ENCODE measurements at places on chromosomes 7 and 10.

GRCh38 chr10:126437635-126438406 is 49.5 kb upstream of the ADAM12 start:
- DNase-seq = no peak

GRCh38 chr7:34675749-34676374 is 17.8 kb downstream of the NPSR1 start:
- DNase-seq = peak; percentile 2

DNA sequence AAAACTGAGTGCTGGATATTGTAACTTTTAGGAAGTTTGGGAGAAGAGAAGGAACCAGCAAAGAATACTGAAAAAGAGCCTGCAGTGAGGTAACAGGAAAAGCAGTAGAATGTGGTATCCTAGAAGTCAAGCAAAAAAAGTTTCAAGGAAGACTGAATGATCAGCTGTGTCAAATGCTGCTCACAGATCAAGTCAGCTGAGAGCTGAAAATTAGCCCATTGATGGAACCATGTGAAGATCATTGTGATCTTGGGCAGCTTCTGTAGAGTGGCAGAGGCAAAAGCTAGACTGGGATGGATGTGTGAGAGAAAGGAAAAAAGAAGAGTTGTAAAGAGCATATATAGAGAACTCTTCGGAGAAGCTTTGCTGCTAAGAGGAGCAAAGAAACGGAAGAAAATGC is 315.4 kb upstream of the BMPER start:
- DNase-seq = no peak

DNA sequence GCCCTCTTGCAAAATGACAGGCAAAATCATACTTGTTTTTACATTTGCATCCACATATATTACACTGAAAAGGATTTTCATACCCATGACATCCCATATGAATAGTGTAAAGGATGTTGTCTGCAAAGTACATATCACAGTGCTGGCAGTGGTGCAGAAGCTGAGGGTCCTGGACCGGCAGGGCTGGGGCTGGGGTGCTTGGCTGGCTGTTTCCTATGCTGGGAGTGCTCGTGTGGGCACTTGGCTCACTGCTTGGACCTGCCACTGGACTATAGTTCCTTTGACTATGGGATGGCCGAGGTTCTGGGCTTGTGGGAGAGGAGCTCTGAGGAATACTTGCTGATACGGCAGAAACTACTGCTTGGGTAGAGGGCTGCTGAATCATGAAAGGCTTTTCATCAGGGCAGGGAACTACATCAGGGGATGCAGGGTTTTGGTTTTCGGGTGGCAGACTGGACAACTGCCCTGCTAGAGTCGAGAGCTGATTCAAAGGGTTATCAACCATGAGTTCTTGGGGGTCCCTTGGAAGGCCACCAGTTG is 13.7 kb downstream of the PSTK start:
- DNase-seq = no peak

DNA sequence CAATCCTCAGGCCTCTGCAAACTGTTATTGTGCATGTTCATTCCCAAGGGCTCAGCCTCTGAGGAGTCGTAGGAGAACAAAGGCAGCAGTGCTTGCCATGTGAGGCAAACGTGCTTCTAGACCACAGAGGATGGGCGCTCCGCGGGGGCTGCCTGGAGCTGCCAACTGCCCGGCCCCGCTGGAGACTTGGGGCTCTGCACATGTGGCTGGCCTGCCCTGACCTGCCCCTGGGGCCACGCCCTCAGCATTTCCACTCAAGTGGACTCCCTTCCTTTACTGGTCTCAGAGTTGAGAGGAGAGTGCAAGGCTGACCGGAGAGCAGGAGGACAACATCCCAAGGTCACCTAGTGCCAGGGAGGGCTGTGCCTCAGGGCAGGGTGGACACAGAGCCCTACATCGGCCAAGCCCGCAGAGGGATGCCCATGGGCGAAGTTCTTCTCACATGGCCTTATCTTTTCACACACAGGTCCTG is 222.3 kb upstream of the ZNF32 start:
- DNase-seq = no peak

- no peak for DNase-seq
Measured at GRCh38 chr7:45564886-45565455, 9.2 kb upstream of the ADCY1 start.

DNA sequence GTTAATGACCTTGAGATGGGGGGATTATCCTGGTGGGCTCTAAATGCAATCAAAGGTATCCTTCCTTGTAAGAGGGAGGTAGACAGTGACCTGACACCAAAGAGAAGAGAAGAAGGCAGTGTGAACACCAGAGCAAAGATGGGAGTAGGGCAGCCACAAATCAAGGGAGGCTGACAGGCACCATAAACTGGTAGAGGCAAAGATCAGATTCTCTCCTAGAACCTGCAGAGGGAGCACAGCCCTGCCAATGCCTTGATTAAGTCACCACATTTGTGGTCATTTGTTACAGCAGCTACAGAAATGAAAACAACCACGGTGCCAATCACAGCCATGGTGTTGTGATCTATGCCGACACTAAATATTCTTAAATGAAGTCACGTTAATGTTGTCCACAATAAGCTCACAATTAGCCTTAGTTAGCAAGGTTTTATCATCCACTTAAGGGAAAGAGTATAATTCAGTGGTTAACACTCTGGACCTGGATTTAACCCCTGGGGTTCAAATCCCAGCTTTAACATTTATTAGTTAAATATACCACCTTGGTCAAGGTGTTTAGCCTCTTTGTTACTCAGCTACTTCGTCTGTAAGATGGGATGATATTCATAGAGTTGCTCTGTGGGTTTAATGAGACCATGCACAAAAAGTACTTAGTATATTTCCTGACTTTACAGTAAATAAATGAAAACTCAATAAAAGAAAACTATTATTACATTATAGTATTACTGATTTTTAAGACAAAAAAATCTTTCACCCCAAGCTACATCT is 70.8 kb downstream of the SGMS1 start:
- DNase-seq = peak; percentile 77

- no peak for DNase-seq
Measured at GRCh38 chr7:111096997-111097396, 6.1 kb downstream of the LRRN3 start.

GRCh38 chr10:79143879-79144278 is 75.1 kb downstream of the ZMIZ1 start:
- no peak for DNase-seq

- no peak for DNase-seq
Measured at GRCh38 chr7:124155432-124156022, 122.7 kb upstream of the TMEM229A start.

GRCh38 chr7:41328544-41328943 is 374.3 kb downstream of the INHBA start:
- no peak for DNase-seq

DNA sequence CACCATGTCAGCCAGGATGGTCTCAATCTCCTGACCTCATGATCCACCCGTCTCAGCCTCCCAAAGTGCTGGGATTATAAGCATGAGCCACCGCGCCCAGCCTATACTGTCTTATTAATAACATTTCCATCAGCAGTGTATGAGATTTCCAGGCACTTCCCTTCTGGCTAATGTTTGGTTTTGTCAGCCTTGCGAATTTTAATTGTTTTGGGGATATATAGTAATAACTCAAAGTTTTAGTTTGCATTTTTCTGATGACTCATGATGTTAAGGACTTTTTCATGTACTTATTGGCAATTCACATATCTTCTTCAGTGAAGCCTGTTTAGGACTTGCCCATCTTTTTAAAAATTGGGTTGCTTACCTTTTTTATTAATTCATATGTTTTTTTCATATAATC is 76.0 kb downstream of the TMEM270 start:
- DNase-seq = no peak

DNA sequence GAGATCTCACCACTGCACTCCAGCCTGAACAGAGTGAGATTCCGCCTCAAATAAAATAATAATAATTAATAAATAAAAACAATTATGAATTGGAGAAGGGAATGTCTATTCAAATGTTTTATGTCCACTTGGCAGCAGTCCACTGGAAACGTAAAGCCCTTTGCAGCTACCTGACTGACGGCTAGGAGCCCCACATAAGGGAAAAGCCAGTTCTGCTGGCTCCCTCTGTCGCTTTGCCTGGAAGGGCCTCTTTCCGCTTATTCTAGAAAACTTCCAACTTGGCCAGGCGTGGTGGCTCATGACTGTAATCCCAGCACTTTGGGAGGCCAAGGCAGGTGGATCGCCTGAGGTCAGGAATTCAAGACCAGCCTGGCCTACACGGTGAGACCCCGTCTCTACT is 6.1 kb upstream of the TNS3 start:
- no peak for DNase-seq

DNA sequence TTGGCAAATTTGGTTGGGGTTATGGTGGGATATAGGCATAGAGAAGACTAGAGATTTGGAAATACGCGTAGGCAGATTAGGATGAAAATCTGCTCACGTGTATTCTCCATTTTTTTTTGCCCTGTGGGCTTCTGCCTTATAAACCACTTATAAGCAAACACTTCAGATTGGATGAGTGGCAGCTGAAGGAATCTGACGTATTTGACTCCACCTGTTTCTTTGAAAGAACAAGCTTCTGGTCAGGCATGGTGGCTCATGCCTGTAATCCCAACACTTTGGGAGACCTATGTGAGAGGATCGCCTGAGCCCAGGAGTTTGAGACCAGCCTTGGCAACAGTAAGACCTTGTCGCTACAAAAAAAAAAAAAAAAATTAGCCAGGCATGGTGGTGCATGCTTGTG is 5.1 kb downstream of the STK31 start:
- DNase-seq = no peak

GRCh38 chr10:58269782-58270290 is 874 bp downstream of the CISD1 start:
- DNase-seq = no peak

DNA sequence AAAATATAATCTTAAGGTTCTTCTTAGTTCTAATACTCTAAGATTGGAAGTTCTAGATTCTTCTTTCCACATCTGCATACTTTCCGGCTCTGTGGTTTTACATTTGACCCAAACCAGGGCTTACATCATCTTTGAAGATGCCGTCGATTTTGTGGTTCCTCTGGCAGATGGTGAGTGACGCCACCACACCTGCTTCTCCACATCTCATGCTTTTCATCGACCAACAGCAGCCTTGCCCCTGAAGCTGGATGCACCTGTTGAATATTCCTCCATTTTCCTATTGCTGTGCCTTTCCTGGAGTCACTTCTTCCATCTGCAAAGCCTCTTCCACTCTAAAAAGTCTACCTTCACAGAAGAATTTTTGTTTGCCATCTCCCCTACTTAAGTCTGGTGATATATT is 121.3 kb downstream of the PRKCQ start:
- DNase-seq = no peak

GRCh38 chr10:67875340-67876238 is 8.9 kb upstream of the SIRT1 start:
- DNase-seq = no peak

- DNase-seq = no peak
Measured at GRCh38 chr7:85669225-85669624, 482.4 kb upstream of the SEMA3D start.

- no peak for DNase-seq
Measured at GRCh38 chr10:50336140-50336539, 84.8 kb upstream of the ASAH2 start.

DNA sequence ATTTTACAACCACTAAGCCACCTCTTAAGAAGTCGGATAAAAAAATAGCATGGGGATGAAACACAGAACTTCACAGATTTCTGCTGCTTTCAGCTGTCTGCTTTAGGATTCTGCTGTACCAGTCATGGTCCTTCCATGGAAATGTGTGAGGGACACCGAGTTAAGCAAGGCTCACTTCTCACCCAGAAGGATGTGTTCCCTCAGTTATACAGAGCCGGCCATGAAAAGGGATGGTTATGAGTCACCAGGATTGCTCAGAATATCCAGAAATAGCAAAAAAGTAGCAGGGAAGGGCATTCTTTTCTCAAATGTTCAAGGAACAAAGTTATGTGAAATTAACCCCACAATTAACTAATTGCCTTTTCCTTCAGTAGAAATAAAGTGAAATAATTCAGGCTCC is 124.4 kb downstream of the AMPH start:
- DNase-seq = no peak

GRCh38 chr10:49139028-49139845 is 5.4 kb upstream of the FAM170B start:
- DNase-seq = no peak

DNA sequence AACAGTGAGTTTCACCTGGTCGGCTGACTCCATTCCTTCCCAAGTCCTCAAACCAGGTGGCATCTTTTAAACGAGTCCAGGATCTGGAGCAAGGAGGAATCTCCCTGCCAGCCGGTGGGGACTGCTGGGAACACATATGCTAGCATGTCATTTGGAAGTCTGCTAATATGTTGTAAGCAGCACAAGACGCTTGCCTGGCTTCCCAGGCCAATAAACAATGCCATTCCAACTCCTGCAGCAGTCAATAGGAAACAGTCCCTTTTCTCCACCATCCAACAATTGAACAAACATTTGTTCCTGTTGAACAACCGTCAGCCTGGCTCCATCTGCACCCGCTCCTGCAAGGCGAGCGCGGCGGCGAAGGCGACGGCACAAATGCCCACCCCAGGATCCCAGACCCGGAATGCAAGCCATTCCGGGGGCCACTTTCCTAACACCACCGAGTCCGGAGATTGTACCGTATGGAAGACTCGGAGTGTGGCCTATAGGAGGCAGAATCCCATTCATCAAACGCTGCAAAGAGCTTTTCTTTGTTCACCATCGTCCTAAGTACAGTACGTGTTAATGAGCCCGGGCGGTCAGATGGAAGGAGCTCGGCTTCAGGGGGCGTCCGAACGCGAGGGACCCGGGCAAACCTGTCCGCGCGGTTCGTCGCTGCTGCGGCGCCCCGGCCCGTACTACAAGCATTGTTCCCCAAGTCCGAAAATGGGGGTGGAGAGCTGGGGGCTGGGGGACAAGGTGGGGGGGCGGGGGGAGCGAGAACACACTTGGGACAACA is 1.6 kb downstream of the FAM53B start:
- peak; percentile 43 for DNase-seq

GRCh38 chr10:132356621-132357195 is 24.7 kb downstream of the LRRC27 start:
- no peak for DNase-seq

DNA sequence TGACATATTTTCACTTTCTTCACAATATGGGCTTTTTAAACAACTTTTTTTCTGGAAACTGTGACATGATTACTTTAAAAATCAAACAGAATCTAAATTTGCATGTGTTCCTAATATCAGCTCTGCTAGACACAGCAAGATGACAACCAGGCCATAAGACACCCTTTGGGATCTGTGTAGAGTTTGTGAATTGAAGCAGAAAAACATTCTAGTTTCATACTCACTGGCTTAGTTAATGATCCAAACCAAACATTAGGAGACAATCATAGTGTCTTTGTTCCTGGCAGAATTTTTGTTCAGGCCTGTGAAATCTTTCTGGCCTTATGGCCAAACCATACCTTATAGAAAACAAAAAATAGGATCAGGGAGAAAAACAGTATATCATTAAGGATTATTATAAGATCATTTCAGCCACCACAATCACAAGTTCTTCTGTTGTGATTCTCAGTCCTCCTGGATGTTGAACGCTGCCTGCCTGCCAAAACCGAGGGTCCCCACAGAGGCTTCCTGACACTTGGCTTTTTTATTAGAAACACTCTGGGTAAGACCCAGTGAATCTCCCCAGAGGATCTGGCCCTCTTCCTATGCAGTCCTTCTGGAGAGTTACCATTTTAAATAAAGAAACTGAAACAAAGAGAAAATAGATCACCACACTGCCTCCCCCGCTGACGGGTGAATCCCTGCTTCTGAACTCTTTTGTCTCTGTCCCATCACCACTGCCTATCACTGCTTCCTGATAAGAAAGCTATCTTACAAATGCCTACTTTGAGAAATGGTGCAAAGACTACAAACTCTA is 79.2 kb upstream of the PPP1R3C start:
- DNase-seq = no peak

All from hematopoietic multipotent progenitor cell treated with erythropoietin and hydrocortisone succinate and interleukin-3 and kit ligand, for 15 days (in vitro differentiated cells).